Stimulated activated CD8-positive, alpha-beta memory T cell treated with anti-CD3 and anti-CD28 coated beads, Interleukin-7, amount 100 ng/mL, for 1 hour (primary cell): ENCODE measurements at places on chromosomes 13 and 19.

GRCh38 chr13:64078480-64078936, 2662.9 kb upstream of the PCDH20 start:
- no peak for DNase-seq

DNA sequence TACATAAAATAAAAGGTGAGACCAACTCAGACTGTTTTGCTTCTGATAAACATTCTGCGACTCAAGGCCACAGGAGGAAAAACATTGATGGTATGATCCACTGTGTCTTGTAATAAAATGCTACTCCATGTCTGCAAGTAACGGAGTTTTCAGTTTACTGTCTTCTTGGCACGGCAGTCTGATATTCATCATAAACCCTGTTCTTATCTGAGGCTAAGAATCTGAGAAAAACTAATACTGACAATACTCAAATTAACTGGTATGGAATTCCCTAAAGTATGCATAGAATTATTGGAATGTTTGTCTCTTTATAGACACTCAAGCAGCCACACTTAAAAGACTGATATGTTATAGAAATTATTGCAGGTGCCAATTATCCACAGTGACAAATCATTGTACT, 125.5 kb downstream of the TBC1D4 start:
- no peak for DNase-seq

DNA sequence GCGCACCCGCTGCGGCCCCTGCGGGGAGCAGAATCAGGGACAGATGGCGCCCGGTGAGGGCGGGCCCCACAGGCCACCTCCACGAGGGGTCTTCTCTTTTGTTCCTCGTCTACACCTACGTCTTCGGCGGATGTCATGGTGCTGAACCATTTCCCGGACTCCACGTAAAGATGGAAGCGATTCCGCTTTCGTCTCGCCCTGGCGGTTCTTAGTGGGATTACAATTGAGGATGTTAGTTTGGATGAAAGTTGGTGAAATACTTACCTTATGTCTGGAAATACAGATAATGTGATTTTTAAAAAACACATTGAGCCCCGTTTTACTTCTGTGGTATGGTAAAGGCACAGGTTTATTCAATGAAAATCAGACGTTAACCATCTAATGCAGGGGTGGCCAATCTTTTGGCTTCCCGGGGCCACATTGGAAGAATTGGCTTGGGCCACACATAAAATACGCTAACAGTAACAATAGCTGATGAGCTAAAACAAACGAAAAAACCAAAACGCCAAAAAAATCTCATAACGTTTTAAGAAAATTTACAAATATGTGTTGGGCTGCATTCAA, 1.4 kb upstream of the ZMYM5 start:
- peak; percentile 33 for DNase-seq

GRCh38 chr19:54029301-54029700, 34.4 kb downstream of the VSTM1 start:
- DNase-seq, result no peak

GRCh38 chr19:51271067-51271466, 20.2 kb downstream of the SIGLECL1 start:
- no peak for DNase-seq

GRCh38 chr13:90839061-90839460, 508.4 kb upstream of the MIR17HG start:
- no peak for DNase-seq

DNA sequence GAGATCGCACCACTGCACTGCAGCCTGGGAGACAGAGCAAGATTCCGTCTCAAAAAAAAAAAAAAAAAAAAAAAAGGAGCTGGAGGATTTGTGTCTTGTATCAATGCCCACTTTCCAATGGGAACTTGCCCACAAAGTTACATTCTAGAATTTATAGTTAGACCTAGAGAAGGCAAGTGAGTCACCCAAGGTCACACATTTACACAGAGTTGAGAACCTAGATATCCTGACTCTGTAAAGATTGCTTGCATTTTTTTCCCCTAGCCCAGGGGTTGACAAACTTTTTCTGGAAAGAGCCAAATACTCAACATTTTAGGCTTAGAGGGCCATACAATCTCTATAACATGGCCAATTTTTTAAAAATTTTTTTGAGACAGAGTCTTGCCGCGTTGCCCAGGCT, 7.7 kb upstream of the BRD4 start:
- no peak for DNase-seq

GRCh38 chr13:113917594-113918371, 53.9 kb upstream of the GAS6 start:
- DNase-seq, result no peak

DNA sequence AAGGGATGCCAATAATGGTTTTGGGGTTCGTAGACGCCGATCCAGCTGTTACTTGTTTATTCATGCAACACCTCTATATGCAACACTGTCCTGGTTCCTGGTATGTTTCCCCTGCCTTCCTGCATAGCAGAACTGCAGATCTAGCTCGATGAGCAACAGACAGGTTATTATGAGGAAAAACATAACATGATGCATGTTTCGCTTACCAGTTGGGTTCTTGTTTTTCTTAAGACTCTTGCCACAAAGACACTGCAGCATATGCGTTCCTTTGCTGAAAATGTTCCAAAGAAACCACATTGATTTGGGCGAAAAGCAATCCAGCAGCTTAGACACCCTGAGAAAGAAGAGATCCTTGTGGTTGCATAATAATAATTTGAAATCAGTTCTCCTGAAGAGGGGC, 583 bp downstream of the FGF14 start:
- DNase-seq, result no peak

- no peak for DNase-seq
Measured at GRCh38 chr13:76822698-76823267, 63.4 kb downstream of the KCTD12 start.

- DNase-seq, result peak; percentile 26
Measured at GRCh38 chr19:15466851-15467733, 2.7 kb upstream of the RASAL3 start.

DNA sequence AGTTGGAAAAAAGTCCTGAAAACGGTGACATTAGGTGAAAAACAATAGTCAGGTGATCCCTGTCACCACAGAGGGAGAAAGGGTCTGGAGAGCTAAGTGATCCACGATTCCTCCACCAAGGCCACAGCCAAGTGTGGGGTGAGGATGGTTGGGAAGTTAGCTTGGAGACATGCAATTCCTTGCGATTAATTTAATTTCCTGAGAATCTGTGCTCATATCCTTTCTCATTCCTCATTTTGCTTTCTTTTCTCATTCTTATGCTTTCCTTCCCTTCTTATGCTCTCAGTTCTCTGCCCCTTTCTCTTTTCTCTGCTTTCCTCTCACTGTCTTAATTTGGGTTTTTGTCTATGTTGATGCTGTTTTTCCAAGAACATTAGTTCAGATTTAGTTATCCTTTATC, 68.8 kb downstream of the GPC5 start:
- no peak for DNase-seq

- DNase-seq, result no peak
Measured at GRCh38 chr13:75217949-75218348, 264.0 kb downstream of the TBC1D4 start.

DNA sequence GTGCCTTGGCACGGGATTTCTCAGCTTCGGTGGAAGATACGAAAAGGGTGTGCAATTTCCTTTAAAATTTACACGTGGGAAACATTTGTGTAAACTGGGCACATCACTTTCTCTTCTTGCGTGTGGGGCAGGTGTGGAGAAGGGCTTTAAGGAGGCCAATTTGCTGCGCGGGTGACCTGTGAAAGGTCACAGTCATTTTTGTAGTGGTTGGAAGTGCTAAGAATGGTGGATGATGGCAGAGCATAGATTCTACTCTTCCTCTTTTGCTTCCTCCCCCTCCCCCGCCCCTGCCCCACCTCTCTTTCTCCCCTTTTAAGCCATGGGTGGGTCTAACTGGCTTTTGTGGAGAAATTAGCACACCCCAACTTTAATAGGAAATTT, 7.2 kb downstream of the SLITRK5 start:
- DNase-seq, result no peak

DNA sequence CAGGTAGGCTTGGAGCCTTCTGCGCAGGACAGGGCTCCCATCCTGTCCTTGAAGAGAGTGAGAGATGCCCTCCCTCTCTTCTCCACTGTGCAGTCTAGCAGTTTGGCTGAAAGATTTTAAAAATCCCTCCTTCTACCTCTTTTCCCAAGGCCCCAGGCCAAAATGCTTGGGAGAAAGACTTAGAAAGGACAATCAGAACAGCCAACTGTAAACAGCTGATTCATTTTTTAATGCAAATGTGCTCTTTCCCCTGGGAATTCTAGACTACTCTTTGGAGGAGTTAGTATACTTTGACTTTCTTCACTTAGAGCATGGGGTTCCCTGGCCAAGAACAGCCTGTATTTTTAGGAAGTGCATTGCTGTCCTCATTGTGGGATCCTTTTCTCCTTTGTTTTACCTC, 398.9 kb downstream of the GPC6 start:
- no peak for DNase-seq

- no peak for DNase-seq
Measured at GRCh38 chr19:37964109-37964508, 57.1 kb downstream of the SIPA1L3 start.

GRCh38 chr13:83452292-83452950, 429.9 kb downstream of the SLITRK1 start:
- DNase-seq, result no peak

DNA sequence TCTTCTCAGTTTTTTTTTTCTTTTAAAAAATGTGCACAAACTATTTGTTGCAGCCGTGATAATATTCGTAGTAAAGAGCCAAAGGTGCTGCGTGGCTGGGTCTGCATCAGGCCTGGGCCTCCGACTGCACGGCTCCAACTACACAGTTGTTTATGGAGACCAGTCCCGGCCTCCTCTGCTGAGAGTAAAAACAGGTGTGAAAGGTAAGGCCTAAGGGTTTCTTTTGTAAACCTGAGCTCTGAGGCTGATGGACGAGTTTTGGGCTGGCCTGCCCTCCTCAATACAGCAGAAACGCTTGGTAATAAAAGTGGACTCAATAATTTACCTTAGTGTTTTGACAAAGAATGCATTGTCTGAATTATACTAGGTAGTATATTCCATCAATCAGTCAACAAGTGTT, 3.9 kb downstream of the MBNL2 start:
- no peak for DNase-seq

GRCh38 chr13:108785844-108786243, 156.4 kb downstream of the MYO16 start:
- DNase-seq, result no peak

- no peak for DNase-seq
Measured at GRCh38 chr13:36680913-36681312, 7.1 kb downstream of the SERTM1 start.

DNA sequence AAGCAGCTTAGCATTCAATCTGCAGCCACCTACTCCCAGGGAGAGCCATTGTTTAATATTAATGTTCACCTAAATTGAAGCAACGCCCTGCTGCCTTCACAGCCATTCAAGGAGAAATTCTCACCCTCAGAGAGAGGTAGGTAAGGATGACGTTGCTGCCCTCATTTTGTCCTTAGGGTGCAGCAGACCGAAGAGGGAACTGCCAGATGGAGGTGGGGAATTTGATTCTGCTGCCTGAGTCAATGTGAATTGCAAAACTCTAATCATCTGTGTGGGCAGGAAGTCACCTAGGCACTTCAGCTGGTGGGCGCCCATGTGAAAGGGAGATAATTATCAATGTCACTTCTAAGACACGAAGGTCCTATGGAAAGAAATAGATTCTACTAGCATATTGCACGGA, 503.4 kb downstream of the TBC1D4 start:
- no peak for DNase-seq

GRCh38 chr13:44148159-44148914, 225.3 kb upstream of the SERP2 start:
- no peak for DNase-seq

- no peak for DNase-seq
Measured at GRCh38 chr19:17946965-17947784, 14.4 kb downstream of the CCDC124 start.

DNA sequence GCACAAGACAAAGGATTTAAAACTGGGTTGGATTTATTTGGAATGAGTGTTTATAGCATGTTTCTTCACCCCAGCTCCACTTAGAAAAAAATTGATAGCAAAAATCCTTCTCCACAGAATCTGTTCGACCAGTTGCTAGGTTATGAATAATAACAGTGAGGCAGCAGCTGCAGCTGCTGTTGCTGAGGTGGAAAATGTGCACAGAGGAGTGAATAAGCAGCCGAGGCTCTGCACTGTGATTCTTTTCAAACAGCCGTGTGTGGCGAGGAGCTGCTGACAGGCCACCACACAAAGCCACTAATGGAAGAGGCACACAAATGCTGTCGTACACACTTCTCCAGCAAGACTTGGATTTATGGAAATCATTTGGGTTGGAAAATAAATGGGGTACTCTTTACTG, 6.4 kb upstream of the RASL11A start:
- DNase-seq, result no peak

DNA sequence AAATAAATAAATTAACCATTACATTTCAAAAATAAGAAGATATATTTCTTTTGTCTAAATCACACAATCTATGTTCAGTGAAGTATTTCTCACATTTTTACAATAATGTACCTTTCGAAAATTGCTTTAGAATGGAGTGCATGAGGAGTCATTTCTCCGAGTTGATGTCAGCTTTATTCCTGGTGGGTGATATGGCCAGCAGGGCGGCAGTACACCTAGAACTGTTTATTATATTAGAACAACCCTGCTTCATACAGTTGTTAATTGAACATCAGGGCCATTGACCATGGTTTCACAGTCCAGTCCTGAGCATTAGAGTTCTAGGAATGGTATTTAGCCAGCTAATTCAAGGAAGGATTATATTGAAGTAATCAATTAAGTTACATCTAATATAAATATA, 696.3 kb upstream of the SLC10A2 start:
- no peak for DNase-seq

DNA sequence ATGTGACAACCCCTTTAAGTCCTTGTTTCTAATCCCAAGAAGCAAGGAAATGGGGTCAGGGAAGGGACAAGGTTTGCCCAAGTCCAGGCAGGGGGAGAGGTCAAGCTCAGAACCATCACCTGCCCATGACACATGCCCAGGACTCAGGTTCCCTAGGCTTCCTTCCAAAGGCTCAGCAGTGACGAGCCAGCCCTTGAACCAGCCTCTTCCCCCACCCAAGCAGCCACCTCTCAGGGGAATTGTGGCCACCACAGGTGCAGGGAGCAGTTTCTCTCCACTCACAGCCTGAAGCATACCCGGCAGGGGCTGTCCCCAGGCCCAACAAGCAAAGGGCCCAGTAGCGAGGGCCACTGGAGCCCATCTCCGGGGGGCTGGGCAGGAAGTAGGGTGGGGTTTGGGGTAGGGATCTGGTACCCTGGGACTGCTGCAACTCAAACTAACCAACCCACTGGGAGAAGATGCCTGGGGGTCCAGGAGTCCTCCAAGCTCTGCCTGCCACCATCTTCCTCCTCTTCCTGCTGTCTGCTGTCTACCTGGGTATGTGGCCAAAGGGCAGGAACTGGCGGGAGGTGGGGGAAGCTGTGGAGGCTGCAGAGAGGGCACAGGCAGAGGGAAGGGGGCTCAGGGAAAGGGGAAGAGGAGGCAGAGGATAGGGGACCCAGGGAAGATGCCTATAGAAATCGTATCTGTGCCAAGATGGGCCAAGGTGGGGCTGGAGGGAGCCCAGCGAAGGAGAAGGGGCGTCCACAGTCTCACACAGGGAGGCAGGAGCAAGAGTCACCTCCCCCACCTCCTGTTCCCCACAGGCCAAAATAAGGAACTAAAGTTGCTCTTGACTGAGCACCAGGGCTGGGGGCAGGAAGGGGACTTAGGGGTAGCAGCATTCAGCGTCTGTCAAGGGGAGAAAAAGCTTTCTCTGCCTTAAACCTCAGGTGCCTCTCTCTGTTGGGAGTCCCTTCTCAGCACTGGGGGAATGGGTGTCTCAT, at the start of gene CD79A:
TSS of gene CD79A (plus strand) at position 433 of the 986 bp plus-strand sequence. CDS start at position 459, 26 bp downstream.
- no peak for DNase-seq

- no peak for DNase-seq
Measured at GRCh38 chr13:31242916-31243315, 43.1 kb downstream of the B3GLCT start.

- no peak for DNase-seq
Measured at GRCh38 chr19:4584670-4585460, 25.4 kb upstream of the SEMA6B start.
